ENCODE measurements at places on chromosomes 11 and 22.

DNA sequence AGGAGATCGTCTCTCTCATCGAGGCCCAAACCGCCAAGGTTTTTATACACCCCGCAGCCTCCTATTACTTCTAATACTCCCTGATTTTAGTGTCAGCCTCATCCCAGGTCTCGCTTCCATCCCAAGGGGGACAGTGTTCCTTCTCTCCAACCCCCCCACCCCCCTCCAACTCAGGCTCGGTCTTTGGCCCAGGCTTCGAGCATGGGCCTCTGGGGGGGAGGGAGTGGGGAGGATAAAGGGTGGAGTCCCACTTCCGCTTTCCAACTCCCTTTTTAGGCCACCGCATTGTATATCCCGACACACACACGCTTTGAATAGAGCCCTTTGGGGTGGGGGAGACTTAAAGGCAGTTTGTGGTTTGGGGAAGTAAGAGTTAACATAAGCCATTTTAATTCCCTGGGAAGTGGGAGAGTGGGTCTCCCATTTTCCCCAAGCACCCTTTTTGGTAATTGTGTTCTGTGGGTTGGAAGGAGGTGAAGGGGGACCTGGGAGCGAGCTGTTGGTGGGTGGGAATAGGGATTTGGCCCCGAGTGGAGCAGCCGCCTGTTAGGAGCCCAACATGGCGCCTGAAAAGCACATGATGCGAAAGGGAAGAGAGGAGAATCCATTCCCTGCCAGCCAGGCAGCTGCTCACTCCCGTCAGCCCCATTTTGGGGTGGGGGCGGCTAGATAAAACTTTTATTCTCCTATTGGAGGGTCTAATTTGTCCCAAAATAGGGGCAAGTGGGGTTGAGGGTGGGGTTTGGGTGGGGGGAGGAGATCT, 844 bp downstream of the PCF11 start:
- peak; percentile 76 for DNase-seq
- peak overlapping the region; percentile 100 for H3K4me3 ChIP-seq
- peak overlapping the region; percentile 100 for H3K27ac ChIP-seq
- H3K36me3 ChIP-seq: peaks cover 64% of the 10 kb centered on the region

DNA sequence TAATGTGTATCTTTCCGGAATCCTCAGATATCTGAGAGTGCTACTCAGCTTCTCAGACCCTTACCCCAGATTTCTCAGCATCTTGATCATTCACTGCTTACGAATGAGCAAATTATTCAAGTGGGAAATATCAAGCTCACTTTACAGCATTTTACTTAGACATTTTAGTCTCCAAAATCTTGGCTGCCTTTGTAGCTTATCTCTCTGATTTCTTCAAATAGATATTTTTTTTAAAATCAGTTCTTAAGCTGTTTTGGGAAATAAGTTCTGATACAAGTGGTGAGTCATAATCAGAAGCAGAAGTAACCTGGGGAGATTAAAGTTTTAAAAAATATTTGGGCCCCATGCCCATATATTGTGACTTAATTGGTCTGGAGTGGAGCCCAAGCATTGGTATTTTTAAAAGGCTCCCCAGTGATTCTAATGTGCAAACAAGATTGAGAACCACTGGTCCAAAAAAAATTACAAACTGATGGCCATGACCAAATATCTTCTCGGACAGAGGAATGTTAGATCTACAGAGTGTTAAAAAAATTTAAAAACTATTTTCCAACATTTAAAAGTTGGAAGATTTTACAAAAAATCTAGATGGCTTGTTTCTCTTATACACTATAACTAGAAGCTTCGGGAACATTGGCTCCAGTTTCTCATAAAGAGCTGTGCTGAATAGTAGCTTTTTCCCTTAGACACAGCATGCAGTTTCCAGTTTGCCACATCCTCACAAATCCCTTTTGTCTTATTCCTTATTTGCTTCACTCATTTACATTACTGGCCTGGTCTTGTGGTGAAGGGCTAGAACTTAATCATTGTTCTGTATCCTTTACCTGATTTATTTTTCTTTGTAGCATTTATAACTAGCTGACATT, 87.8 kb upstream of the BMAL1 start:
- peaks cover 25% of the 10 kb centered on the region for H3K27me3 ChIP-seq
- H3K4me3 ChIP-seq: no peak overlapping the region
- H3K36me3 ChIP-seq: peaks cover 3% of the 10 kb centered on the region
- no peak overlapping the region for H3K27ac ChIP-seq

DNA sequence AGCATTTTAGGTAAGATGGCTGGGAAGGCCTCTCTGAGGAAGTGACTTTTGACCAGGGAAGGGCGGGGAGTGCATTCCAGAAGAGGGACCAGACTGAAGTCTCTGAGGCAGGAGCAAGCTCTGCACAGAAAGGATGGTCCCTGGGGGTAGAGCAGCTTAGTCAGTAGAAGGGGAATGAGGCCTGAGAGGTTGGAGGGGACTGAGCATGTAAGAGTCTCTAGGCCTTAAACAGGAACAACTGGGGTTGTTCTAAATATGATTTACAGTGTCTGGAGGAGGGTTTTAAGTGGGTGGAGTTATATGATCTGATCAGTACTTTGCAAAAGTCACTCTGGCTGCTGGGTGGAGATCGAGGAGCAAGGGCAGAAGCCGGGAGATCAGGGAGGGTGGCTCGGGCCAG, 31.7 kb upstream of the TEF start:
- H3K4me1 ChIP-seq: no peaks in the 10 kb centered on the region
- H3K4me3 ChIP-seq: no peak overlapping the region
- DNase-seq: no peak
- H3K36me3 ChIP-seq: peaks cover 89% of the 10 kb centered on the region

GRCh38 chr11:5363679-5364078, 12.4 kb downstream of the OR51B6 start:
- peaks cover 1% of the 10 kb centered on the region for H3K27me3 ChIP-seq
- H3K27ac ChIP-seq: no peak overlapping the region
- H3K4me3 ChIP-seq: no peak overlapping the region
- H3K4me1 ChIP-seq: no peaks in the 10 kb centered on the region

GRCh38 chr11:71946144-71946571, 17.3 kb downstream of the RNF121 start:
- no peak for DNase-seq
- peak overlapping the region; percentile 84 for H3K27ac ChIP-seq
- H3K4me3 ChIP-seq: no peak overlapping the region
- H3K27me3 ChIP-seq: no peaks in the 10 kb centered on the region

GRCh38 chr11:33940538-33940815, 48.6 kb upstream of the LMO2 start:
- no peaks in the 10 kb centered on the region for H3K4me1 ChIP-seq
- H3K27me3 ChIP-seq: peaks cover 24% of the 10 kb centered on the region
- H3K27ac ChIP-seq: no peak overlapping the region

Data from activated T-cell treated with anti-CD3 and anti-CD28 coated beads, Interleukin-2, amount 50 U/mL, for 24 hours (primary cell).